ENCODE measurements at places on chromosomes 4 and X.

GRCh38 chr4:5887361-5888221 is 5.3 kb downstream of the CRMP1 start:
- no peak for DNase-seq

DNA sequence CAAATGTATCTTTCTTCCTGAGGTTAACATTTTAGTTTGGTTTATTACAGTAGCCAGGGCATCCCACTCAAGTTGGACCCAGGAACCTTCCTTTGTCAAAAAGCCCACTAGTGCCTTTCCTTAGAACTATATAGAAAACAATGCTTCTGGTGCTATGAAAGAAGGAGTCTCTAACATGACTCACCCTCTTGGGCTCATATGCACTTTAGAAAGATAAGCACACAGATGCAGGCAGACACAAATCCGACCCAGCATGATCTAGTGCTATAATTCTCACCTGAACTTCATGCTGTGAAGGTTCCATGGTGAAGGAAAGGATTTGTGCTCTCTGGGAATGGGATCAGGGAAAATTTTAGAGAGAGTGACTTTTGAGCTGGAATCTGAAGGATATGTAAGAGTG is 289.4 kb downstream of the ANKRD50 start:
- DNase-seq: no peak

DNA sequence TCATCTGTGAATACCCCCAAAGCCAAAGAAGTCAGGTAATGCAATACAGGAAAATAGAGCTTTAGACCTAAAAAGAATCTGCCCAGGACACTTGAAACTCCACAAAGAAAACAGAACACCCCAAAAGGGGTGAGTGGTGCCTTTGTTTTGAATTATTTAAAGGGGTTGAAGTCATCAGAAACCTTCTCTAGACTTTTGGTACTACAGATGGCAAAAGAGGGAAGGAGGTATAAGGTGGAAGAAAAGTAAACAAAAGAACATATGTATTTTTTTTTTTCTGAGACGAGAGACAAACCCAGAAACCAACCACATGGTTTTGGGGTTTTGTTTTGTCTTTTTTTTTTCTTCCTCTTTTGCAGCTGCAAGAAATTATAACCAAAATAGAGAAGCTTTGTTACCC is 1477.8 kb downstream of the C4orf33 start:
- no peak for DNase-seq

GRCh38 chr4:17531538-17532285 is 16.7 kb downstream of the CLRN2 start:
- no peak for DNase-seq

- no peak for DNase-seq
Measured at GRCh38 chr4:55561889-55562288, 15.2 kb upstream of the CLOCK start.

- DNase-seq: no peak
Measured at GRCh38 chr4:101334963-101335572, 12.3 kb downstream of the PPP3CA start.

GRCh38 chr4:38030023-38030422 is 69.8 kb downstream of the PTTG2 start:
- DNase-seq: no peak

GRCh38 chrX:138885886-138886285 is 174.4 kb upstream of the FGF13 start:
- no peak for DNase-seq

DNA sequence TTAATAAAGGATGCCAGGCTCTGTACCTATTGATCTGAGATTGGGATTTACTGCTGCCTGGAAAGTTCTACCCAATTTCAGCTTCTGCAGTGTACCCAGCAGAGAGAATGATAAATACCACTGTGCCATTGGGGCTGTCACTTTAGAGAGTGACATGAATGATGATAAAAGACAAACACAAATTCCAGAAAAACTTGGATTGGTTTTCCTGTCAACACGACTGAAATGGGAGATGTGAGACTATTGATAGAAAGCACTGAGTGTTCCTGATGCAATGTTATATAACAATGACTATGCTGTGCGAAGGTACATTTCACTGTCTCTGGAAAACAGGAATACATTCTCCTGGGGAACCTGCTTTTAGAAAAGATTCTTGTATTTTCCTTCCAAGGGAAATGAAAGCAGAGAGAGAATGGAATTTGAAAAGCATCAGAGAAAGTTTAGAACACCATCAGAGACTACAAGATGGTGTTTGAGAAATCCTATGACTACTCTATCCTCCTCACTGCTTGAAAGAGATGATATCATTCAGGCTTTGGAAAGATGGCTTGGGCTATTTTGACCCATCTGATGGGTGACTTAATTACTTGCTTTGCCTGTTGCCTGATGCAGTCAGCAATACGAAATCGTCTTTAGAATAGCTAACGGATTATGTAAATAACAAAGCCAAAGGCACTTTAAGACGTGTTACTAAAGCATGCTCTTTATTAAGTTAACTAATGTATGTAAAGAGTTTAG is 49.7 kb downstream of the MID1IP1 start:
- DNase-seq: no peak
